ENCODE measurements at places on chromosomes 7 and 10.

- no peak for DNase-seq
Observed at GRCh38 chr10:79020605-79021004, 48.2 kb upstream of the ZMIZ1 start.

GRCh38 chr7:14065286-14065685 is 75.8 kb upstream of the ETV1 start:
- no peak for DNase-seq

DNA sequence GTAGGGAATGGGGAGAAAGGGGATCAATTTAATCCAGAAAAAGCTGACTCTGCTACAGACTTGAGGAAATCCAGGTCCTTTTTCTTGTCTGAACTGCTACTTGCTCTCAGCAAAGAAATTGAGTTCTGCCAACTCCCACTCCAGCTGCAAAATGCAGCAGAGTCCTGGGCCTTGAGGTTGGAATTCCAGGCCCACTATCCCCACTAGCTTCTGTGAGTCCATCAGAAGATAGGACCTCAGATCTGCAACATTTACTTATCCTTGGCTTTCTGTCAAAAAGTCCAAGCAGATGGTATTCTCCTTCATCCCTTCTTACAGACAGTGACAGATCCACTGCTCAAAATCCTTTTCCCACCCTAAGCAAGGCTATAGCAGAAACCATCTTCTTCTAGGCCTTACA is 219.2 kb downstream of the ARHGAP12 start:
- no peak for DNase-seq

DNA sequence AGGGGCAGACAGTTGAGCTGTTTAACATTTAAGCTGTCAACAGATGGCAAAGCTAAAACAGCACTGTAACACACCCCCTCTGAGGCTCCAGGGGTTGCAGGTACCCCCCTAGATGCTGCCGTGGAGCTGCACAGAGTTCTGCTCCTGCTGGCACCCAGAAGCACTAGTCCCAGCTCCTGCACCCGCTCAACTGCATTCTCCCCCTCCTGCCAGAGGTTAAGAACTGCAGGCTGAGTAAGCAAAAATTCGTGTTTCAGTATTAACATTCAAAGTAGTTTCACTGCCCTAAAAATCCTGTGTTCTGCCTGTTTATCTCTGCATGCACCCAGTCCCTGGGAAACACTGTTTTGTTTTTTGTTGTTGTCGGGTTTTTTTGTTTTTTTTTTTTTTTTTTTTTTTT is 790.8 kb upstream of the KCND2 start:
- no peak for DNase-seq

DNA sequence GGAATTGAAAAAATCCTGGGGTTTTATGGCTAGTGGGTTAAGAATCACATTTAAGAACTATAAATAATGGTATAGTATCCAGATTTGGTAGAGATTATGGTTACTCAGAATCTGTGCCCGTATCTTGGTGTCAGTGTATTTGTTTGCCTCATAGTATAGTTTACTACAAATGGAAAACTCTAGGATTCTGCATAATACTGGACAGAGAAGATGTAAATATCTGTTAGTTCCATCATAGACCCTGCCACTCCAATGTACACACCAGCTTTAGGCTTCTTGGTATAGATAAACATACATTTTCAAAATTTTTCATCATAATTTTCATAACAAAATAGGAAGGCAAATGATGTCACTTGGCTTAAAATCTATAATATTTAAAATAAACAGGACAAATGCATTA is 108.1 kb downstream of the CFTR start:
- DNase-seq: no peak

DNA sequence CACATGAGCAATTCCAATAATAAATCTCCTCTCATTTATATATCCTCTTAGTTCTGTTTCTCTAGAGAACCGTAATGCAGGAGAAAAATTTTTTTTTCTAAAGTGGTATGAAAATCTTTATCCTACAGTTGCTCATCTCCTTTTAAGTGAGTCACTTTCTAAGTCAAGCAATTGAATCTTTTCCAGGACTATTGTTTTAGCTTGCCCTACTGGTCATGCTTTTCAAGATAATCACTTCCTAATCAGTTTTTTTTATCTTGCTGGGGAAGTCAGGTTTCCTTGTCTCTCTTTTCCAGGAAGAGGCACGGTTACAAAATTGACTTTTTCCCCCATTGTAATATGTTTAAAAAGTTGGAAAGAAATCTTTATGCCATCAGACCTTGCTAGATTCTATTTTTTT is 44.0 kb downstream of the INPP5F start:
- DNase-seq: peak; percentile 33

DNA sequence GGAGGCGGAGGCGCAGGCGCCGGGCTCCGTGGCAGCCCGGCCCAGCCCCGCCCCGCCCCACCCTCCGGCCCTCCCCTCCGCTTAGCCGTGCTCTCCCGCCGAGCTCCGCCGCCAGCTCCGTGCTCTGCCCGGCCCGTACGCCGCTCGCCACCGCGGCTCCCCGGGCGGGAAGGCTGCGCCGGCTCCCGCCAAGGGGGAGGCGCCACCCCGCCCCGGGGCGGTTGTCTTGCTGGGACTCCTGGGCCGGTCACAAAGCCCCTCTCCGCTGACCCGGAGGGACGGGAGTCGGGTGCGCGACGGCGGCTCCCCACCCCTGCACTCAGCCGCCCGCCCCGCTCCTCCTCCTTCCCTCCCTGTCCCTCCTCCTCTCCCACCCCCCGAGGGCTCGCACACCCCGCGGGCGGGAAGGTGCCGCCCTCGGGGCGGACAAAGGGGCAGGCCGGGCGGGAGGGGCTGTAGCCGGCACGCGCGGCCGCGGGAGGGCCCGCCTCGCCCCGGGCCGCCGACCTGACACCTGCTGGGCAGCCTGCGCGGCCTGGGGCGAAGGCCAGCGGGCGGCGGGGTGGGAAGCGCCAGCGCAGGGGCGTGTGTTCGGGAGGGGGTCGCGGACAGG is 11.5 kb upstream of the SP8 start:
- no peak for DNase-seq

DNA sequence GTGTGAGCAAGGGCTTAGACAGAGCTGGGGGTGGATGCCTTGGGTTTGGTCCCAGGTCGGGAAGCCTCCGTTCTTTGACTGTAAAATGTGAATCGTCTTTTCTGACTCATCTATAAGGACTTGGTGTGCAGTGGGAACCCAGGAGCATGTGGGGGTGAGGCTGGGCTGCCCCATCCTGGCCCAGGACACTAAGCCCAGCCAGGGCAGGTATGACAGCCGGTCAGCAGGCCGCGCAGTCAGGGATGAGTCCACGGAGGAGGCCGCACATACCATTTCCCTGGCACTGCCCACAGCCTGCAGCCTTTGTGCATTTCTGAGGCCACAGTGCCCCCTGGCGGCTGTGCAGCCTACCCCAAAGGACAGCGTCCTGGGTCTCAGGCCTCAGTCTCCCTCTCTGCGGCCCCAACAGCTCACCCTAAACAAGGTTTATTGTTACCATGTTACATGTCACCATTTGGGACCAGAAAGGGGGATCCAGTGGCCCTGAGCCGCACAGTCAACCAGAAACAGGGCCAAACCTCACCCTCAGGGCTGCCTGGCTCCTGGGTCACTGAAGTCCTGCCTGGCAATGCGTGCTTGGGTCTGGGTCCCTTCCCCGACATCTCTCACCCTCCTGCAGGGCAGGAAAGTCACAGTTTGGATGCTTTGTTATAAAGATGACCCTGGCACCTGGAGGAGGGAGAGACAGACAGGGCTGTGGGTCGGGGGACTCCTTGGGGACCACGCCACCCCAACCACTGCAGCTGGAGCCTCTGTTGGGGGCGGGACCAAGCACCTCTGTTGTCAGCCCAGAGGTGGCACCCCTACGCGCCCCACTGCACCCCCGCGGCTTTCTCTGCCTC is 14.4 kb upstream of the SH2B2 start:
- peak; percentile 21 for DNase-seq

DNA sequence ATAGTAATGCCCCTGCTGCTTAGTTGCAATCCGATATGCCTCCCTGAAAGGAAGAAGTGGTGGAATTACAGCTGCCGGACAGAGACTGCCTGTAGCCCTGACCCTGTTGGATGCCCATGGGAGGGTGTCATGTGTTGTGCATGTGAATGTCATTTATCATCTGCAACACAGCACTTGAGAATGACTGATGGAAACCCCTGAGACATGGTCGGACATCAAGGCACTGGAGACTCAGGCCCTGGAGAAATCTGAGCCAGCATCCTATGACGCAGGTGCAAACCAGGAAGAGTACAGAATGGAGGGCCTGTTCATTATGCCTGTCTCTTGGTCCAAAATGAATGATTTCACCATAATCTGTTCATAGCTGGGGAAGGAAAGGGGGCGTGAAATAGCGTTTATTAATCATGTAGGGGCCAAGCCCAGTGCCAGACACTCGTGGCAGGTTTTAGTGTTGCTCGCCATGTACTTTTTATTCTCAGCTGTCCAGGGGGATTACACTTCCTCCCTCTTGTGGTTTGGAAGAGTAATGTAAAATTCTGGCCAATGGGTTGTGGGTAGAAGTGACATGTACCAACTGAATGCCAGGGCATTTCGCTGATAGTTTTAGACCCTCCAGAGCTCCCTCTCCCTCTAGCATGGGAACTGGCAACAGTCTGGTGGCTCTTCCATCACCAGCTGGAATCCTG is 23.0 kb upstream of the LEP start:
- DNase-seq: no peak

- no peak for DNase-seq
Observed at GRCh38 chr7:77460057-77460486, 43.9 kb upstream of the GSAP start.

GRCh38 chr7:34451923-34452322 is 206.1 kb upstream of the NPSR1 start:
- DNase-seq: peak; percentile 14

- no peak for DNase-seq
Observed at GRCh38 chr7:75690121-75690523, 48.6 kb downstream of the HIP1 start.

DNA sequence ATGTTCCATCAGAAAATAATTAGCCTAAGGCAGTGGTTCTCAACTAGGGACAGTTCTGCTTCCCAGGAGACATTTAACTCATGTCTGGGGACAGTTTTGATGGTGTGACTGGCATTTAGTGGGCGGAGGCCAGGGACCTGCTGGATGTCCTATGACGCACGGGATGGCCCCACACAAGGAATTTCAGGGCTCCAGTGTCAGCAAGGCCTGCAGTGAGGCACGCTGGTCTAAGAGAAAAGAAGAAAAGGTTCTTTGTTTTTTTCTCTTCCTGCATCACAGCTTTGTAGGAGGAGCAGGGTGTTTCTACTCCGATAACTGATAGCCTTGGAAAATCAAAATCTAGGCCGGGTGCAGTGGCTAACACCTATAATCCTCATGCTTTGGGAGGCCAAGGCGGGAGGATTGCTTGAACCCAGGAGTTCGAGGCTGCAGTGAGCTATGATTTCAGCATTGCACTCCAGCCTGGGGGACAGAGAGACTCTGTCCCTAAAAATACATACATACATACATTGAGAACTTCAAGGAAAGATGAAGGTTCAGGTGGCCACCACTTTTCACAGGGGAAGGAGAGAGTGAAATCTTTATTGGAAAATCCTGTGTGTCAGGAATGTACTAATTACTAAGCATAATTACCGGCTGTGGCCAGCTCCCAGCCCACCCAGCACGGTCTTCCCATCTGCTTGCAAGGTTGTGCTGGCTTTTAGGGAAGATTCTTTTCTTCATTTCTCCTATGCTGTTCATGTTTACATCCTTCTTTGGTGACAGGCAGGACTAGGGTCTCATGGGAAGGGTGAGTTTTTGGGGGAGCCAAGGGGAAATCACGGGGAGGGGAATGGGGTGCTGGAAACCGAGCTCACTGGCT is 150.4 kb downstream of the ACTR3B start:
- no peak for DNase-seq

- DNase-seq: no peak
Observed at GRCh38 chr7:93515144-93515543, 59.4 kb downstream of the CALCR start.

DNA sequence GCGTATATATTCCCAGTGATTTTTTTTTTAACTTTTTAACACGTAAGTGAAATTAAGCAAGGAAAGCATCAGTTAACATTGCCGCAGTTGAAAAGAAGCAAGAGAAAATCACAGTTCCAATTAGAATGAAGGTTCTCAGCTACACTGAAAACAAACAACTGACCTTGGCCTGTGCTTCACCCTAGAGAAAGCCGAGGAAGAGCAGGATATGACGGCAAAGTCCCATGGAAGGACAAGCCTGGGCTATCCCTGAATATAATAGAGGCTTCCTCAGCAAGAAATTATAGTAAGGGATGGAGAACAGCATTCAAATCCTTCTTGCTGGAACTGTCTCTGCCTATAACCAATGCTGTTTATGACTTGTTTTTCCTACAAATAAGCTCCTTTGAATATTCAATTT is 83.0 kb upstream of the INHBA start:
- no peak for DNase-seq

DNA sequence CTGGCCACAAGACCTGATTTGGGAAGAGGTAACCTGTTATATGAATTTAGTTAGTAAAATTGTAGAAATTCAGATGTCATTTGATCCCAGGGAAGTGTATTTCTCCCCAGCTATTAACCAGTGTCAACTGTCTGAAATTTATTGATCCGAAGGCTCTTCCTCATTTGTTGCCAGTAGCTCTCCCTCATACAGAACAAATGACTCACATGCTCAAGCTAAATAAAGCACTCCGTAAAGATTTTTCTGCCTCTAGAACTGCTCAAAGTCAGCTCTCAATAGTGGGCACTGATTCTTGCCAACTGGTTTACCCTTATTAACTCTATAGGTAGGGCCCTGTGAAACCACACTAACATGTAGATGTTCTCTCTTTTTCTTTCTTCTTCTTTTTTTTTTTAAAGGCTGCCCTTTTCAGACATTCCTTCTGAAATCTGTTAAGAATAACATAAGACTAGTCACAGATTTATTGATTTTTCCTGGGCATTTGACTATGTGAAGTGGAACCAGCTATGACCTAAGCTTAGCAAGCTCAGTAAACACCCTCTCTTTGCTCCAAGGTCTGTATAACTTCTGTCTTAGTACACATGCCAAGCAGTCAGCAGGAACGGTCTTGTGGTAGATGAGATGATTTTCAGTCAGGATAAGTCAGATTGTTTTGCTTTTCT is 21.8 kb downstream of the RPA3 start:
- no peak for DNase-seq

DNA sequence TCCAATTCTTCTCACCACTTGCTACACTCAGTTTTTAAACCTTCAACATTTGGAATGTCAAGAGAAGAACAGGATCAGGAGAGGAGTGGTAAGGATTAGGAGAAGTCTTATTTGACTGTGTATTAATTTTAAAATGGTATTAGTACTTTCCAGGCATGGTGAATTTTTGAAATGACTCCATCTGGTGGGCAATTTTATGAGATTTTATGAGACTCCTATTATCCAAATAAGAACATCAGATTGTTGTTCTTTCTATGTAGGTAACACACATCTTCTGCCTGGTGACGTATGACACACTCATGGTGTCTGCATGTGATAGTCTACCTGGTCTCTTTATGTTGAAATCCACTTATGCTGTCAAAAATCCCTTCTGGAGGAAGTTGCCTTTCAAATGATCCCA is 51.0 kb downstream of the SLC13A1 start:
- DNase-seq: no peak
